ENCODE measurements at places on chromosomes 3 and 15. TPM values are rescaled to one million over a fixed set of nuclear protein-coding genes. Genes with fewer than 3 reads are reported as not detected.

DNA sequence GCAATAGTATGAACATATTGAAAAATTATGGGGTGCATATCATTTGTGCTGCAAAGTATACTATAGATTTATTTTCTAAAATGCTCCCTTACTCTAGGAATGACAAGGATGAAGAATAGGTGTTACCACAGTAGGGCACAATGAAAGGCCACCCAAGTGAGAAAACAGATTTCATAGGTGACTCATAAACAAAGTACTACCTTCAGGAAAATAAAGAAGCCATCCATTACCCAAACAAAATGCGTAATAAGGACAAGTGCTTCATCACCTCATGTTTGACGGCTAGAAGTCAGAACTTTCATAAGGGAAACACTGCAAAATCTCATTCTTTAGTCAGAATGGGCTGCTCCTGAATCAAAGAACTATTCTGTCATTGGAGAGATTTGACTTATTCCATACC lies 116.6 kb downstream of the MFSD1 start:
- H3K4me3 ChIP-seq: no peak overlapping the region
- no peak overlapping the region for H3K27ac ChIP-seq
- H3K27me3 ChIP-seq: no peaks in the 10 kb centered on the region
- H3K36me3 ChIP-seq: no peaks in the 10 kb centered on the region
- DNase-seq: no peak

- no peaks in the 10 kb centered on the region for H3K36me3 ChIP-seq
- DNase-seq: no peak
- no peak overlapping the region for H3K27ac ChIP-seq
- H3K4me1 ChIP-seq: no peaks in the 10 kb centered on the region
- no peak overlapping the region for H3K4me3 ChIP-seq
- no peaks in the 10 kb centered on the region for H3K27me3 ChIP-seq
Observed at GRCh38 chr3:168824107-168824506, 728.4 kb upstream of the GOLIM4 start.

DNA sequence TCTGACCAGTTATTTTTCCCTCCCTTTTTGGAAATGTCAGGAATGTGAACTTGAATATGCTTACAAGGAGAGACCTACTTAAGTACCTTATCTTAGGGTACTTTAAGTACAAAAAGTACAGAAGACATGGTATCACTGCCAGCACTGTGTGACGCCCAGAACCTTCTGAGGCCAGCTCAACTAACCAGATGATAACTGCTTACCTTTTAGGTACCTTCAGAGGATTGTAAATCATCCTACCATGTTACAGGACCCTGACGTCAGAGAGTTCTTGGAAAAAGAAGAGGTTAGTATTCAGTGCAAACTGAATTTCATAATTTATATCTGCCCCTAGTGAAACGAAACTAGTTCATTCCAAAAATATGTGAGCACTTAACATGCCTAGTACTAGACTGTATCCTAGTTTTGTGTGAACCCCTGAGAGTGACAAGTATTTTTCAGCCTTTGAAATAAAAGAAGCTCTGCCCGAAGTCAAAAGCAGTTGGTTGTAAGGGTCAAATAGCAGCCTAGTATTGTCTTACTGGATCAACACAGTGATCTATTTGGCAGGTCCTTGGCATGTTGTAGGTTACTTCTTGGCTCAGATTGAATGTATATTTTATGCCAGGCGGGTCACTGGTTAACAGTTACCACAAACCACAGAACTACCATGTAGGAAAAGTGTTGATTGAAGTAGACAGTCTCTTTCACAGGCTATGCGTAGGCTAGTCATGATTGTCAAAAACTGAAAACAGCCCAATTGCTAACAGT lies 23.8 kb upstream of the SNX22 start:
- no peaks in the 10 kb centered on the region for H3K27me3 ChIP-seq
- no peak overlapping the region for H3K27ac ChIP-seq
- no peak for DNase-seq
- no peak overlapping the region for H3K4me3 ChIP-seq

GRCh38 chr15:48393645-48394506 lies 62.6 kb downstream of the DUT start:
- H3K27ac ChIP-seq: no peak overlapping the region
- DNase-seq: no peak
- H3K27me3 ChIP-seq: no peaks in the 10 kb centered on the region
- H3K36me3 ChIP-seq: no peaks in the 10 kb centered on the region
- H3K4me1 ChIP-seq: no peaks in the 10 kb centered on the region

DNA sequence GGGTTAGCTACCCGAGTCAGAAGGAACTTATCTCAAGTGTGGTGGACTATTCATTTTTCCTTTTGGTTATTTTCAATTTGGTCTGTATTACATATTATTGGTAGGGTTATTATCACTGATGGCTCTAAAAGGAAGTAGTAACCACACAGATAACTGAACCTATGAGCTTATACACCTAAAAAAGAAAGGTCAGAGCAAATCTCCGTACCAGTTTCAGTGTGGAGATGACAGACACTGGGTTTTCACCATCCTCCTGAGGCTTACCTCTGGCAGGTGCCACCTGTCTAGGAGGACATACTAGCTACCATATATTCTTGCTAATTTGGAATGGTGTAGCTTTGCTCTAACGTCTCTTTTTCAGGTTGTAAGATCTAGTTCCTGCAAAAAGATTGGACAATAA lies 10.2 kb downstream of the GAP43 start:
- no peak for DNase-seq
- H3K27me3 ChIP-seq: no peaks in the 10 kb centered on the region
- H3K4me1 ChIP-seq: no peaks in the 10 kb centered on the region
- H3K27ac ChIP-seq: no peak overlapping the region
- no peaks in the 10 kb centered on the region for H3K36me3 ChIP-seq

- no peaks in the 10 kb centered on the region for H3K4me1 ChIP-seq
- no peaks in the 10 kb centered on the region for H3K27me3 ChIP-seq
- peak; percentile 0 for DNase-seq
- H3K36me3 ChIP-seq: no peaks in the 10 kb centered on the region
- no peak overlapping the region for H3K4me3 ChIP-seq
- no peak overlapping the region for H3K27ac ChIP-seq
Observed at GRCh38 chr3:38687321-38687720, 37.8 kb upstream of the SCN5A start.

- DNase-seq: no peak
- H3K4me1 ChIP-seq: no peaks in the 10 kb centered on the region
- H3K27me3 ChIP-seq: no peaks in the 10 kb centered on the region
- H3K27ac ChIP-seq: no peak overlapping the region
- no peaks in the 10 kb centered on the region for H3K36me3 ChIP-seq
Observed at GRCh38 chr15:55514414-55514850, 6.4 kb upstream of the DNAAF4 start.

GRCh38 chr3:177348974-177349373 lies 151.7 kb upstream of the TBL1XR1 start:
- H3K27me3 ChIP-seq: no peaks in the 10 kb centered on the region
- H3K4me3 ChIP-seq: no peak overlapping the region
- DNase-seq: peak; percentile 15
- H3K4me1 ChIP-seq: peaks cover 33% of the 10 kb centered on the region
- no peaks in the 10 kb centered on the region for H3K36me3 ChIP-seq

- DNase-seq: peak; percentile 35
- no peaks in the 10 kb centered on the region for H3K27me3 ChIP-seq
- H3K4me3 ChIP-seq: no peak overlapping the region
- H3K27ac ChIP-seq: peak overlapping the region; percentile 83
- H3K4me1 ChIP-seq: peaks cover 33% of the 10 kb centered on the region
- H3K36me3 ChIP-seq: peaks cover 56% of the 10 kb centered on the region
Observed at GRCh38 chr3:44954304-44954703, 21.7 kb downstream of the ZDHHC3 start.

DNA sequence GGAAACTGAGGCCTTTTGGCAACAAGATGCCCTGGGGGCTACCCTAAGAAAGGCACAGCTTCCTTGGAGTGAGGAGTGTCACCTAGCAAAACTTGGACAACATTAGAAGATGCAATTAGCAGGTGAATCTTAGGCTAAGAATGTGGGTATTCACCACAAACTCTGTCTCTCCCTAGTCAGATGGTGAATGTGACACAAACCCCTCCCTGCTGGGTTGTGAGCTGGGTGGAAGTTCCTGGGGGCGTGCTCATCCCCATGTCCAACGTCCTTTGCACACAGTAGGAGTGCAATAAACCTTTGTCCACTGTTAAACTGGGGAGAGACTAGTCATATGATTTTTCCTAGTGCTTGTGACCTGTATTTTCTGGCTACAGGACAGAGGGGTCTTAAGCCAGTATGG lies 67.1 kb upstream of the SH3GL3 start:
- no peak for DNase-seq
- no peak overlapping the region for H3K4me3 ChIP-seq
- H3K4me1 ChIP-seq: no peaks in the 10 kb centered on the region
- peaks cover 15% of the 10 kb centered on the region for H3K27me3 ChIP-seq
- H3K36me3 ChIP-seq: no peaks in the 10 kb centered on the region
- H3K27ac ChIP-seq: no peak overlapping the region

DNA sequence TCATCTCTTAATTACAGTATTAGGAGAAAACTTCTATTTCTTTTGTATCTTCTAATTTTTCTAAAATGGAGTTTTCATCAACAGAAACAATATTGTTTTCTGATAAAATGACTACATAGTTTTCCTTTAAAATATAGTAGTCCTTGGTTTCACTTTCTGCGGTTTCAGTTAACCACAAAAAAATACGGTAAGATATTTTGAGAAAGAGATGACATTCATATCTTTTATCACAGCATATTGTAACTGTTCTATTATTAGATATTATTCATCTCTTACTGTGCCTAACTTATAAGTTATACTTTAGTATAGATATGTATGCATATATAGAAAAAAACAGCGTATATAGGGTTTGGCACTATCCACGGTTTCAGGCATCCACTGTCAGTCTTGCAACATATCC lies 2.3 kb downstream of the B4GALT4 start:
- peak overlapping the region; percentile 57 for H3K4me3 ChIP-seq
- peaks cover 28% of the 10 kb centered on the region for H3K4me1 ChIP-seq
- no peak for DNase-seq
- no peak overlapping the region for H3K27ac ChIP-seq

- H3K4me1 ChIP-seq: peaks cover 18% of the 10 kb centered on the region
- H3K36me3 ChIP-seq: peaks cover 21% of the 10 kb centered on the region
- H3K4me3 ChIP-seq: no peak overlapping the region
Observed at GRCh38 chr3:15330031-15330596, 2.3 kb downstream of the SH3BP5 start.

GRCh38 chr3:177705976-177706823 lies 508.9 kb upstream of the TBL1XR1 start:
- H3K4me3 ChIP-seq: no peak overlapping the region
- no peaks in the 10 kb centered on the region for H3K36me3 ChIP-seq
- DNase-seq: no peak
- no peaks in the 10 kb centered on the region for H3K27me3 ChIP-seq
- no peak overlapping the region for H3K27ac ChIP-seq
- no peaks in the 10 kb centered on the region for H3K4me1 ChIP-seq

DNA sequence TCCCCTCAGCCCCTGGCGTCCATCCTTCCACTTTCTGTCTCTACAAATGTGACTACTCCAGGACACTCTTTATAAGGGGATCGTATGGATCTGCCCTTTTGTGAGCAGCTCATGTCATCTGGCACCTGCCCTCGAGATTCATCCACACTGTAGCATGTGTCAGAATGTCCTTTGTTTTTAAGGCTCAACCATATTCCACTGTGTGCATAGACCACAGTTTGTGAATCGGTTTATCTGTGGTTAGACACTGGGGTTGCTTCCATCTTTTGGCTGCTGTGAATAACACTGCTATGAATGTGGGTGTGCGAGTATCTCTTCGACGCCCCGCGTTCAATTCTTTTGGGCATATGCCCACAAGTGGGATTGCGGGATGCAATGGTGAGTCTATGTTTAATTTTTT lies 167.9 kb downstream of the NUP210 start:
- no peak for DNase-seq
- H3K4me3 ChIP-seq: no peak overlapping the region
- H3K27me3 ChIP-seq: no peaks in the 10 kb centered on the region

DNA sequence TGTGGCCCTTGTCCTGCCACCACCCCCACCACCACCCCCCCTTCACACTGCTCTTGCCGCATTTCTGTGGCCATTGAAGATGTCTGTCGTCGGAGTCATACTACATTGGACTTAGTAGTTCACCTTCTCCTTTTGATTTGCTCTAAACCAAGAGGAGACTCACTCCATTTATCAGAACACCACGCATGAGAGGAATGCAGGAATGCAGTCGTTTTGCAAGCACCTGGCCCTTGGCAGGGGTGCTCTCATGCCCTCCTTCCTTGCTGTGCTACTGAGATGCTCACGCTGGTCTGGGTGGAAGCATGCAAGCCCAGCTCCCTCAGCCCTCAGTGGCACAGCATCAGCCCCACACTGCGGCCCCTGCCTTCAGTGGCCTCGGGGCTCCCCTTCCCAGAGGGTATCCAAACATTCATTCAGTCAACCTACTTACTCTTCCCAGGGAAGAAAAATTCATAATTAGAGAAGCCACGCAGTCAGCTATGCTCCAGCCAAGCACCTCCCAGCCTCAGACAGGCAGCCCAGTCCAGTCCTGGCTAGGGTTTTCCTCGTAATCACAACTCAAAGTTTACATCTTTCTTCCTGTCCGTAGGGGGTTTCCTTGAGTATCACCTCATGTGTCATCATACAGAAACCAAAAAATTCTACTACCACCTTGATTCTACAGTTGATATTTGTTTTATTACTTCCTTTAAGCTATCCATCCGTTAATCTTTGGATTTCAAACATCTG lies 520.0 kb downstream of the GABRG3 start:
- H3K4me1 ChIP-seq: no peaks in the 10 kb centered on the region
- H3K27me3 ChIP-seq: no peaks in the 10 kb centered on the region
- no peak overlapping the region for H3K4me3 ChIP-seq
- H3K36me3 ChIP-seq: no peaks in the 10 kb centered on the region

- no peaks in the 10 kb centered on the region for H3K4me1 ChIP-seq
- no peak overlapping the region for H3K4me3 ChIP-seq
- no peak overlapping the region for H3K27ac ChIP-seq
- DNase-seq: no peak
Observed at GRCh38 chr3:182327196-182327681, 466.1 kb upstream of the ATP11B start.

DNA sequence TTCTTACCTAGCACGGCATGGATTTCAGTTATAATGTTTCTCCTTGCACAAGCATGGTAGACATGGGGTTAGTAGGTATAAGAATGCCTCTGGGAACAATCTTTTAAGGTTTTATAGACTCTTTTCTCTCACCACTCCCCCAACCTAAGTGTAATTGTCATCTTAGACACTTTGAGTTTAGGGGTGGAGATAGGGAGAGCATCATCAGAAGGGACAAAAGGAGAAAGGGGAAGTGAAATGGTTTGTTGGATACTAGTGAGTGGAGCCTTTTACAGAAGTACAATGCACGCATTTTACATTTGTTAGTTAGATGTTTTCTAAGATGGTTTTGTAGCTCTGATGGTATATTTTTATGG lies 189.2 kb downstream of the TP63 start:
- H3K36me3 ChIP-seq: no peaks in the 10 kb centered on the region
- no peaks in the 10 kb centered on the region for H3K4me1 ChIP-seq
- H3K4me3 ChIP-seq: no peak overlapping the region
- no peak overlapping the region for H3K27ac ChIP-seq
- DNase-seq: no peak

NR2E3 gene
- polyA plus RNA-seq: not detected

MRAS gene
- polyA plus RNA-seq: 6.2 TPM

UBP1 gene
- 7.8 TPM for polyA plus RNA-seq

ZNF80 gene
- polyA plus RNA-seq: not detected

TERC gene
- not detected for polyA plus RNA-seq

TUSC7 gene
- polyA plus RNA-seq: not detected
